Stimulated activated naive CD8-positive, alpha-beta T cell treated with anti-CD3 and anti-CD28 coated beads, Interleukin-15, Interleukin-2, amounts not matched to agents 100 U/mL and 50 U/mL, for 24 hours (primary cell): ENCODE measurements at places on chromosomes 3 and 15.

DNA sequence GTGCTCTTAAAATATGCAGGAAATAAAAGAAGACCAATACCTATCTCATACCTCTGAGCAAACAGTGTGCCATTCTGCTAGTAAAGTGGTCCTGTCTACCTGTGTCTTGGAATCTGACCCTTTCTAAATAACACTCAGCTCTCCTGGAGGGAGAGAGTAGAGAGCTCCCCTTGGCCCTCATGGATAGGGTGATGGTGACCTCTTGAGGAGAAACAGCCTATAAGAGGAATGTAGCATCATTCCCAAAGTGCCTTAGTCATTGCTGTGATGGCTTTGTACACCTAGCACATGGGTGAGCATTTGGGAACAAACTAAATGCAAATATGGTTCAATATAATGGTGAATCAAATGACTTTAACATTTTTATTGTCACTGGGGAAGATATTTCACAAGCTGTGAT is 10.0 kb downstream of the SNTN start:
- DNase-seq: no peak

GRCh38 chr3:195251336-195252065 is 19.5 kb downstream of the XXYLT1 start:
- peak; percentile 38 for DNase-seq

DNA sequence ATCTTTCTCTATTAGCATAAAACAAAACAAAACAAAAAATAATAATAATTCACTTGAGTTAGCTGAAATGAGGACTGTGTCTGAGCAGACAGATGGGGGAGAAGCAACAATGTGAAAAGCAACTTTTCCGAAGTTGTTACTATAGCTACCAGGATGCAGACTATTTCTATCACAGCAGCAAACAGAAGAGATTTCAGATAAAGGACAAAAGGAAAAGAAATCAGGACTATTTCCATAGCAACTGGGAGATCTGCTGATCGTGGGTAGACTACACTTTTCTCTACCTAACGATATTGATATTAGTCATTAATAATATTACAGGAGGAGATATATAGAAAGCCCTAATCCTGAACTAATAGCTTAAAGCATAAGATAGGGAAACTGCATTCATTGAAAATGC is 321.7 kb downstream of the GABRG3 start:
- no peak for DNase-seq

DNA sequence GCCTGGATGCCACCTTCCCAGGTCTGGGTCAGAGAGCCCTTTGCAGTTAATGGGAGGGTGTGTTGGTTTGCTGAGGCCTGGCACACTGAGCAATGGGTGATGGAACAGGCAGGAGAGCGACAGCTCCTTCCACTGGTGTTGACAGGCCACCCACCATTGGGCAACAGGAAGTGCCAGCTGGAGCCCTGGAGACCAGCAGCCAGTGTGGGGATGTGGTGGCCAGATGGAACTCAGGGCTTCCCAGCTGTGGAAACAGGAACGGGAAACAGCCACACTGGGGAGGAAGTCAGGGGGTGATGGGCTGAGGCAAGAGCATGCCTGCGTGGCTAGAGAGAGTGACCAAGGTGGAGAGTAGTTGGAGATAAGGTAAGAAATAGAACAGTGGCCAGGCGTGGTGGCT is 9.3 kb downstream of the PSTPIP1 start:
- DNase-seq: peak; percentile 23

DNA sequence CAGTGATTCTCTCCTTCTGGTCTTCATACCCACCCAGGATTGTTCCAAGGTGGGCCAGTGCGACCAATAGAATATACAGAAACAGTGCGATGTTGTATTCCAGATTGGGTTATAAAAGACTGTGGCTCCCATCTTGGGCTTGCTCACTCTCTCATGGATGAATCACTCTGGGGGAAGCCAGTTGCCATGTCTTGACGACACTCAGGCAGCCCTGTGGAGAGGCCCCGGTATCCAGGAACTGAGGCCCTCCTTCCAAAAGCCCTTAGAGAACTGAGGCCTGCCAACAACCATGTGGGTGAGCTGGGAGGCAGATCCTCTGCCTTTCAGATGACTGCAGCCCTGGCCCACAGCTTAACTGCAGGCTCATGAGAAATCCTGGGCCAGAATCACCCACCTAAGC is 57.2 kb downstream of the SH3GL3 start:
- DNase-seq: no peak

DNA sequence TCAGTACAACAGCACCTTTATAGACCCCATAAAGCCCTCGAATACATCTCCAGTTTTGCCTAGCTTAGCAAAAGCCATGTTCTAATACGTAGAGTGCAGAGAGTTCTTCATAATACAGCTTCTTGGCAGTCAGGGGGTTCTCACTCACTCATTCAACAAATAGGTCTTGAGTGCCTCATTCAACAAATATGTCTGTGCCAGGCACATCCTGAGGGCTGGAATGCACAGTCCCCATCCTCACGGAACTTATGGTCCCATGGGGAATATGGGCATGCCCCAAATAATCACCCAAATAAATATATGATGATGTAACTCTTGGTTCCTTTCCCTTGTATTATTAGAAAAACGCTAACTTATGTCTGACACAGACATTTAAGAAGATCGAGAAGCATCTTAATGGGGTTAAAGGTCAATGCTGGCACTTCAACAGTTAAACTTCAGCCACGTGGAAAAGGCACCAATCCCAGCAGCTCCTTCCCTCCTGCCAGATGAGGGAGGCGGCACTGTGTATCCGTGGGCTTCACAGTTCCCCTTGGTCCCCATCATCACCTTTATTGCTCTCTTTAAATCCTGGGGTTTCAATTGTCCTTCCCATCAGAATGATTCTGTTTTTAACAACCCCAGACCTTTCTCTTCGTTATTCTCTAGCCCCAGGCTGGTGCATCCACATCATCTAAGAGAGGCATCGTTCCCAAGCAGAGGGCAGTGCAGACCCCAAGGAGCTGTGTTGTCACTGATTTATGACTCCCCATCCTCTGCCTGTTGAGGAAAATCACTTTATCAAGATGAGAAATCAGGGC is 18.9 kb upstream of the SEMA5B start:
- DNase-seq: no peak

DNA sequence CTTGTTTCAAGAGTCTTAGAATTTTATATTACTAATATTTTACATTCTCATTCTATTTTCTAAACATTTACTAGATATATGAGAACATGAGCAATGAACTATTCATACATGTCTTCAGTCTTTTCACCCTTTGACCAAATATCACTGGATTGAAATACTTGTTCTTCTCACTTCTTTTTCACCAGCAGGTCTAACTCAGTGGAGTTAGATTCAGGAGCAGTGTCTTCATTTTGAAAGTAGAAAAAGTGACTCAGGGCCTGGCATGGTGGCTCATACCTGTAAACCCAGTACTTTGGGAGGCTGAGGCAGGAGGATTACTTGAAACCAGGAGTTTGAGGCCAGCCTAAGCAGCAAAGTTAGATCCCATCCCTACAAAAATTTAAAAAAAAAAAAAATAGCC is 70.8 kb downstream of the USP13 start:
- DNase-seq: no peak

DNA sequence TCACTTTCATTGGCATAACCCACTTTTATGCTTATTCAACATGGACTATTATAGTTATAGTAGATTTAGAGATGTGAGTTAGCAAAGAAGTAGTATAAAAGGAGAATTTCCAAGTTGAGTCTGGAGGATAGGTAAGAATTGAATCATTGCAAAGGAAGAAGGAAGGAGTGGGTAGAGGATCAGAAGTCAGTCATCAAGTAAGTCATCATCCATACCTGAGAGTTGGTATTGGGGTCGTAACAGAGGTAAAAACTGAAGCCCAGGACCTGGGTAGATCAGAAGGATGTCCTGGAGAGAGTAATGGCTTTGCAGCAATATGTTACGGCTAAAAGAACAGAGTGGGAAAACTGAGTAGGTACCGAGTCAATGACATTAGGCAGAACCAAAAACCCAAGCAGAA is 265.7 kb downstream of the SUCLG2 start:
- no peak for DNase-seq

DNA sequence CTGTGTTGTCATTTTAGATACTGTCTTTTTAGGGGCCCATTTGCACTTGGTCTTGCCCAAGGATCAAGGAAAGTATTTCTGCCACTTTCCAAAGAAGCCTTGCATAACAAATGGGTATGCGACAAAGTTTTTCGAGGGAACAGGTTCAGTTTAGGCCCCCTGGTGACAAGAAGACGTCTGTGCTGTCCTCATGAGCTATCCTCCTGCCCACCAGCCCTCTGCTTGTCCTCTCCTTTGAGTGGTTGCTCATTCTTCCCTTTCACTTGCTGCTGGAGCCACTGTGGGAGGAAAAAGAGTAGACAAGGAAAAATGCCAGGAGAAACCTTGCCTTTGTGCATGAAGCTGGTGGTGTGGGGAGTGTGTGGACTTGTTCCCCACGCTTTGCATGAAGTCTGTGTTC is 171.9 kb downstream of the CACNA2D3 start:
- no peak for DNase-seq

- DNase-seq: no peak
These were observed 127.5 kb upstream of the PLXNA1 start for GRCh38 chr3:126855374-126855773.

DNA sequence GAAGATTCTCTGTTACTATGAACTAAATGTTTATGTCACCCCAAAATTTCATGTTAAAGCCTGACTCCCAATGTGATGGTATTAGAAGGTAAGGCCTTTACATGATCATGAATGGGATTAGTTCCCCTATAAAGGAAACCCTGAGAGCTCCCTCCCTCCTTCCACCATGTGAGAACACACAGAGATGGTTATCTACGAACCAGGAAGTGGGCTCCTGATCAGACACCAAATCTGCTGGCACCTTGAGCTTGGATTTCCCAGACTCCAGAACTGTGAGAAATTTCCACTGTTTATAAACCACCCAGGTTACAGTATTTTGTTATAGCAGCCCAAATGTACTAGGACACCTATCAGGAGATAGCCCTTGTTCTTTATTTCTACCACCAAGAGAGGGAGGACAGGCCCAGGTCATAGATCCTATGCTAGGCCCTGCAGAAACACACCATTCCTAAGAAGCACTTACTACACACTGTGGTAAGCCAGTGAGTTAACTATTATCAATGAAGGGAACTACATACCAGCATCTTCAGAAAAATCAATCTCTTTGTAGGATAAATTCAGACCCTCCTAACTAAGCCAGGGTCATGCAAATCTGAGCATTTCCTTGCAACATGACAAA is 59.0 kb downstream of the PRKAR2A start:
- no peak for DNase-seq

GRCh38 chr15:52150043-52150825 is 37.7 kb upstream of the BCL2L10 start:
- no peak for DNase-seq
